ENCODE measurements at places on chromosomes 16 and 17.

DNA sequence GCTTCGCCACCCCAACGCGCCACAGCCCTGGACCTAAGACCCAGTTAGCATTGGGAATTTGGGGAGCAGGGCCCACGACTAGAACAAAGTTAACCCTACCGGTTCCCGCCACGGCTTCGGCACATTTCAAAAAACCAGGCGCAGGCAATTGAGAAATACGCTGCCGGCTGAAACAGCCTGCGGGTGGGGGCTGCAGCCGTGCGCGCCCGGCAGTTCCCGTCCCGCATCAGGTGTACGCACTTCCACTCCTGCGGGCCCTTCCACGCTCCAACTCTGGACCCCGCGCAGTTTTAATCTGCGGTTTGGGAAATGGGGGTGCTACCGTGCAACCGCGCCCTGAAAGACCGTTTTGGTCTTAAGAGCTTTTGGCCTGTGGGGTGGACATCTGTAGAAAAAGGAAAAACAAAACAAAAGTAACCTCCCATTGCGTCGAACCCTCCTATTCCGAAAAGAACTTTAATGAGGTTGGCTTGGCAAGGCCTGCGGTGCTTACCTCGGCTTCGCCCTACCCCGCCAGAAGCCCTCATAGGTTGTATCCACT is 7.1 kb downstream of the IRX5 start:
- DNase-seq, result no peak

- DNase-seq, result peak; percentile 57
These were observed at the start of gene ATP1B2 for GRCh38 chr17:7650509-7651096. TSS of gene ATP1B2 (plus strand) at chr17:7650926. CDS start at chr17:7651519, 593 bp downstream.

- DNase-seq, result no peak
These were observed 11.5 kb downstream of the SLC35B1 start for GRCh38 chr17:49696233-49696761.

- no peak for DNase-seq
These were observed 63.7 kb upstream of the MRTFB start for GRCh38 chr16:14007450-14007849.

- DNase-seq, result no peak
These were observed 5.6 kb downstream of the NT5C start for GRCh38 chr17:75125984-75126383.

- no peak for DNase-seq
These were observed 48.8 kb downstream of the AIPL1 start for GRCh38 chr17:6386041-6386630.

DNA sequence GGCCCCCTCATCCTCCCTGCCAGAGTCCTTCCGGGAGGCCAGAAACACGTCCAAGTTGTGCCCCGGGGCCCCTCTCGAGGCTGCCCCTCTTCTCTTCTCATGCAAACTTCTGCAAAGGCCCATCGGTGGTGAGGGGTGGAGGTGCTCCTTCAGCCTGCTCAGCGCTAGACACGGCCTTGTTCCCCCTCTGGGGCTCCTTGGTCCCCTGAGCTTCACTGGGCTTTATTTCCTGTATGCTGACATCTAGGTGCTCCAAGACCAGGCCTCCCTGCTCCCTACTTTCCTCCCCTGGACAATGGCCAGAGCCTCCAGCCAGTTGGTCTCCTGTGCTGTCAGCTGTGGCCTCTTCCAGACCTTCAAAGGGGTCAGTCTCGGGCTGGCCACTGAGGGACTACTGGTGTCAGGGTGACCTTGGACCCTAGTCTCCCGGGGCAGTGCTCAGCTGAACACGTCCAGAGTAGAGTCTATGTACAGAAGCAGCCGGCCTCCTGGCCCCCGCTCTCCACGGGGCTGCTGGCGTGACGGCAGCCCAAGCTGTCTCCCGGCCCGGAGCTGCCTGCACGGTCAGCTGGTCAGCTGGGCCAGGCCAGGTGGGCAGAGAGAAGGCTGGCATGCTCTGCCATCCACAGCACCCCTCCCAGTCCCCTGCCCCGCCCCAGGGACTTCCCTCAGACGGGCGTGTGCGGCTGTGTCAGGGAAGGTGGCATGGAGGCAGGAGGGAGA is 1.7 kb upstream of the PRR35 start:
- no peak for DNase-seq

DNA sequence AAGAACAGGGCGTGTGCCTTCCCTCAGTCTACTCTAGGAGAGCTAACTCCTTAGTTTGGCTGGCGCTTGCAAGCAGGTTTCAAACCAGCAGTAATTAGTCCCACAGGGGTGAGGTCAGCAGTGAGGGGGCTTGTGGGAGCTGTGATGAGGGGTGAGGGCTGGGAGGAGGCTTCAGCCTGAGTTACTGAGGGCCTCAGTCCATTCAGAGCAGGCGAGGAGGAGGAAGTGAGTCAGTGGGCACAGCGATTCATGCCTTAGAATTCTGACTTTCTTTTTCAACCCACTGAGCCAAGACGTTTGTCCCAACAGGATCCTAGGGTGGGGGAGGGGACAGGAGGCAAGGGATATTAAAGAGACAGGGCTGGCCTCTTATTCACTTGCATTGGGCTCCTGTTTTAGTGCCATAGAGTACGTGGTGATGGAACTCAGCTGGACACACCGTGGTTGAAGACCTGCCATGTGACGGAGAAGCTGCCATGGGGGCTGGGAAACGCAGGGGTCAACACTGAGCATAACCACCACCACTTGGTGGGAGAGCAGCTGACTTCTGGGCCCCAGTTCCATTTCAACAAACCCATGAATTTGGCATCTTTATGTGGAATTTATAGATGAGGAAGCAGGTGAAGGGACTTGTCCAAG is 8.3 kb upstream of the ITGA3 start:
- DNase-seq, result no peak

GRCh38 chr16:70740914-70741782 is 55.3 kb upstream of the MTSS2 start:
- DNase-seq, result no peak

DNA sequence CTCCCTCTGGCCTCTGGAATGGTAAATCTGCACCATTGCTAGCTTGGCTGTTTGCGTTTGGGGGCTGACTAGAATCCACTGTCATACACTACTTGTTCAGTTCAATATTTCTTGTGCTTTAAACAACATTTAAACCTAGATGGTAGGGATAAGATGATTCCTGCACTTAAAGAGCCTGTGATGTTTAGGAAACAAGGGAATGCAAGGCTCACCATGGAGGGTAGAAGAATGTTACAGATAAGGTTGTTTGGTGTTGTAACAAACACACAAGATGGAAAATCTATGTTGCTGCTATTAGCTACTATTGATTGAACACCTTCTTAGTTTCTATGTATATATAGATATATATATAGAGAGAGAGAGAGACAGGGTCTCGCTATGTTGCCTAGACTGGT is 31.4 kb downstream of the YPEL2 start:
- DNase-seq, result no peak

GRCh38 chr17:13647543-13648021 is 45.9 kb upstream of the HS3ST3A1 start:
- no peak for DNase-seq

DNA sequence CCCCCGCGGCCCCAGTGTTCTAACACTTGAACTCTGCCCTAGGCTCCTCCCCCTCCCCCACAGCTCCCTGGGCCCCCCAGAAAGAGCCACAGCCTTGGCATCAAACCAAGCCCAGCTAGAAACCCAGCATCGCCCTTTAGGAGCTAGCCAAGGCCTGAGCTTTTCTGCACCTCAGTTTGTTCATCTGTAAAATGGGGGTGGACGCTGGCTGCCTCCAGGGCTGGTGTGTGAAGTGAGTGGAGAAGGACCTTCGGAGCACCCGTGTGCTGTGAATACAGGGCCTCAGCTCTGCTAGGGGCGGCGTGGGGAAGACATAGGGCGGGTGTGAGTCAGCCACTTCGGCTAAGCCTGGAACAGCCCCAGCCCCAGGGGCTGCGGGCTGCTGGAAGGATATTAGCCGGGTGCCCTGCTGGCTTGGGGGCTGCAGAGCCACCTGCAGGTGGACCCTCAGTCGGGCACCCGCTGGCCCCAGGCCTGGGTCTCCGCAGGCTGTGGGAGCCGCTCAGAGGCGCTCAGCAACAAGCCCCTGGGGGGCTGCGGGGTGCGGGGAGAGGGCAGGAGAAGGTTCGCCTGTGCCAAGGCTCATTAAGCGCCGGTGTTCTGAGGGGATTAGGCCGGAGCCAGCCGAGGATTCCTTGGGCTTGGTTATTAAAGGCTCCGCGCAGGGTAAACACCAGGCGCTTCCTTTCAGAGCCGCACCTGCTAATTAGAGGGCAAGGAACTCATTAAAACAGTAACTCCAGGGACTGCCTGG is 217.0 kb upstream of the CIBAR2 start:
- DNase-seq, result no peak

- DNase-seq, result no peak
These were observed 1.6 kb upstream of the ASPA start for GRCh38 chr17:3474212-3474611.

DNA sequence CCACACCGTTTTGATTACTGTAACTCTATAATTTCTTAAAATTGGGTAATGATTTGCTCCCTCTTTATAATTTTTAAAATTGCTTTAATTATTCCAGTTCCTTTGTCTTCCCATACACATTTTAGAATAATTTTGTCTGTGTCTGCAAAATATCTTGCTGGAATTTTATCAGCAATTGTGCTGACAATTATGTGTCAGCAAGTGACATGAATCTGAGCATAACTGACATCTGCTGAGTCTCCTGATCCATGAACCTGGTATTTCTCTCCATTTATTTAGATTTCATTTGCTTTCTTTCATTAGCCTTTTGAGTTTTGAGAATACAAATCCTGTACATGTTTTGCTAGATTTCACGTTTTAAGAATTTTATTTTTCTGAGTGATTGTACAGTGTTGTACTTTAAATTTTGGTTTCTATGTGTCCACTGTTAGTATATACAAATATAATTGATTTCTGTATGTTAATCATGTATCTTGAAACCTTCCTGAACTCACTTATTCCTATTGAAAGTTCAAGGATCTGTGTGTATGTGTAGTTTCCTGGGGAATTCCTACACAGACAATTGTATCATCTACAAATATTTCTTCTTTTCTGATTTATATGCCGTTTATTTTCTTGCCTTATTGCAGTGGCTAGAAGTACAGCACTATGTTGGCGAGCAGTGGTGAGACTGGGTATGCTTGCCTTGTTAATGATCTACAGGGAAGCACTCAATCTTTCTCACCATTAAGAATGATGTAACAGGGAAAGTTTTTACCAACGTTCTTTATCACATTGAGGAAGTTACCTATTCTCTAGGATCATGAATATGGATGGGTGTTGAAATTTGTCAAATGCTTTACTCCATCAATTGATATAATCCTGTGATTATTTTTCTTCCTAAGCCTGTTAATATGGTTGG is 45.2 kb downstream of the N4BP1 start:
- no peak for DNase-seq

DNA sequence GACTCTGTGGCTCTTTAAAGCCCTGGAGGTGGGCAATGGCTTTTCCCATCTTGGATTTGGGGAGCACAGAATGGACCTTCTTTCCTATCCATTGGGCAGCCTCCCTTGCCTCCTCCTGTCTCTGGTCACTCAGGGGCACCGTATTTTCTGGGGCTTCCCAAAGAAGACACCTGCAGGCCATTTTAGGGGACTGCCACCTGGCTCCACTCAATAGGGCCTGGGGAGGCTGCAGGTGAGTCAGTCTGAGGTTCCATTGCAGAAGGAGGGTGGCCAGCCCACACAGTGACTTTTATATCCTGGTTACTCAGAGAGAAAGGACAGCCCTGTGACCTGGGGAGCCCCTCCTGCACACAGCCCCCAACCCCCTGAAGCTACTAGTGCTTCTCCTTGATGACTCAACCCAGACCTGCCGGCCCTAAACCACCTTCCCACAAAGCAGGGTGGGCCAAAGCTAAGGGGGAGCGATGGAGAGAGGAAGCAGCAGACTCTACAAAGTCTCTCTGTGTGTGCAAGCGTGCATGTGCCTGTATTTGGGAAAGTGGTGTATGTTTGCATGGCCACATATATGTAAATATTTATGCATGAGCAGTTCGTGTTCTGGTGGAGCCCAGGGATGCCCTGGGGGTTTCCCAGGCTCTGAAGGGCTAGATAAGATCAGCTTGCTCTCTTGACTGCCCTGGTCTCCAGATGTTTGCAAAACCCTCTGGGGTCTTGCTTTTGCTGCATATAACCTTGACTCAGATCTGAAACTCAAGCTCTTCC is 5.0 kb downstream of the CX3CL1 start:
- no peak for DNase-seq

DNA sequence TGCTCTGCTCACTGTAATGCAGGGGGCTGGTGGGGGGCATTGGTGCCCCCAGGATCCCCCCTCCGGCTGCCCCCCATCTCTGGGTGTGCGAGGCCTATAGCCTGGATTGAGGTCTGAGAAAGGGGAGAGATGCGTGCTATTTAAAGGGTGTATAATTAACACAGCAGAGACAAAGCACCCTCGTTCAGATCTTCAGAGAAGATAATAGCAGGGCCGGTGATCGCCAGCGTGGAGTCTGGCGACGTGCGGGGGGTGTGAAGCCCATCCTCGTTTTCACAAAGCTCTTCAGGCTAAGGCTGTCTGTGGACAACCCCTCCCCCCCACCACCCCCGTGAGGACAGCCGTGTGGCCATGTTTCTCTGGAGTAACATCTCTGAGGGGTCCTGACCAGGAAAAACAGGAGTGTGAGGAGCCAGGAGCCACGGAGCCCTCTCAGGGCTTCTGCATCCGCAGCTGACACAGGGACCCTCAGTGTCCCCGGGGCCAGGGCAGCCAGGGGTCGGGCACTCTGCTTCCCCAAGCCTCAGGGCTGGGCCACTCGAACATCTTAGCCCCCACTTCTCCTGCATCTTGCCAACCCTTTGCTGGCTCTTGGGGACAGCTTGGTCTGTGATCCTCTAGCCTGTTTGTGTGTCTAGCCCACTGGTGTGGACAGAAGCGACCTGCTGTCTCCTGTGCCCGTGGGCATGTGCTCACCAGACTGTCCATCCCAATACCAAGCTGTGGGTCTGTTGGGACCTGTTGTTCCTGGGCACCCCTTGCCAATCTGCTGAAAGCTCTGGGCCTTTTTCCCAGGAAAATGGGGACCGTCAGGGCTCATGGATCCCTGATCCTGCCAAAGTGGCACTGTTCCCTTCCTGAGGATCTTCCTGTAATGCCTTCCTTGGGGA is 58.9 kb downstream of the BAIAP2 start:
- no peak for DNase-seq

- DNase-seq, result no peak
These were observed 131.0 kb downstream of the CCDC144A start for GRCh38 chr17:16820979-16821543.

GRCh38 chr17:1557355-1558095 is 5.1 kb downstream of the PITPNA start:
- no peak for DNase-seq

GRCh38 chr17:34665150-34665806 is 85.9 kb downstream of the TMEM132E start:
- no peak for DNase-seq

GRCh38 chr16:2882650-2883457 is at the start of gene FLYWCH2:
TSS of gene FLYWCH2 (plus strand) at chr16:2883215. CDS start at chr16:2896450, 13,235 bp downstream.
- peak; percentile 68 for DNase-seq

GRCh38 chr17:28497931-28498330 is 8.2 kb upstream of the FOXN1 start:
- DNase-seq, result peak; percentile 34

Measured in NCI-H1048 (cell line).